Cerebellum (tissue), 4 donors: ENCODE measurements at places on chromosomes 12 and 14. TPM values are rescaled to one million over a fixed set of nuclear protein-coding genes. Genes with fewer than 3 reads are reported as not detected.

- no peak for DNase-seq
These were observed 281.3 kb downstream of the KCNH5 start for GRCh38 chr14:62763951-62764350.

DNA sequence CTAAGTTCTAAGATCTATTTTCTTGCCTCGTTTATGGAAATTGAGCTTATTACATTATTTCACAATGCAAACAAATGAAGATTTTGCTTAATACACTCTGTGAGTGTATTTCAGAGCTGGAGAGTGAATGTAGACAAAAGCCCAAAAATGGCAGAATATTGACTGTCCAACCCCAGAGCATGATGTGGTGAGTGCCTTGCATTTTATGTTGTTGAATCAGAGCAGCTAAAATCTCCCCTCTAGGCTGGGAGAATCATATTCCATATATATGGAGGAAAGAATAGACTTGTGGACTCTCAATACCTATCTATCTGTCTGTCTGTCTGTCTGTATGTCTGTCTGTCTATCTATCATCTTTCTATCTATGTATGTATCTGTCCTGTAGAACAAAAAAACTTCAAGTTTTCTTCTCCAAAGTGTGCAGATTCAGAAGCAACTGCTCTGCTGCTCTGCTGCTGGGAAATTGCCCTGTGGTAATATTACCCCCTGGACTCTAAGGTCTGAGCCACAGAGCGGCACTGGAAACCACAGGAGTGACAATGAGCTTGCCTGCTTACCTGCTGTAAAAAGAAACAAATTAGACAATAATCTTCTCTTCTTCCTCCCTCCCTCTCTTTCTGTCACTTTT lies 209.4 kb upstream of the PRICKLE1 start:
- no peak for DNase-seq

DNA sequence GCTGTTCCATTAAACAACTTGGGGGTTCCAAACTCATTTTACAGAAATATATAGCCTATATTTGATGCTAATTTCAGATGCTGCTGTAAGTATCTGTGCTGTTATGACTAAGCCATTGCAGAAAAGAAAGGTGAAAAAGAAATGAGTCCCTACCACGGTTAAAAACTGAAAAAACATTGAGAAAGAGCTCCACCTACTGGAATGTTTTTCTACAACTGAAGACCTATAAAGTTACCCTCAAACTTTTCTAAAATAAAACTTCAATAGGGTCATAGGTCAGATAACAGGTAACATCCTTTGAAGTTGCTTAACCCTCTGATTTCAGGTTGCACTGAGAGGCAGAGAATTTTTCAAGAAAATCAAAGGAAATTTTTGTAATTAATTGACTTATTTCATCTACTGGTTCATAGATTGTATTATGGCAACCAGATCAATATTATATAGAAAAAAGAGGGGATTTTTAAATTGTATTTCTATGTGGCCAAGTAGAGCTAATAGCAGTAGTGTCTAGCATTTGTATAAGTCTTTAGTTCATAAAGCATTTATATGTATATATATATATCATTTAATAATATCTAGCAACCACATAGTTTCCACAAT lies 279.9 kb downstream of the RPS29 start:
- DNase-seq: no peak

DNA sequence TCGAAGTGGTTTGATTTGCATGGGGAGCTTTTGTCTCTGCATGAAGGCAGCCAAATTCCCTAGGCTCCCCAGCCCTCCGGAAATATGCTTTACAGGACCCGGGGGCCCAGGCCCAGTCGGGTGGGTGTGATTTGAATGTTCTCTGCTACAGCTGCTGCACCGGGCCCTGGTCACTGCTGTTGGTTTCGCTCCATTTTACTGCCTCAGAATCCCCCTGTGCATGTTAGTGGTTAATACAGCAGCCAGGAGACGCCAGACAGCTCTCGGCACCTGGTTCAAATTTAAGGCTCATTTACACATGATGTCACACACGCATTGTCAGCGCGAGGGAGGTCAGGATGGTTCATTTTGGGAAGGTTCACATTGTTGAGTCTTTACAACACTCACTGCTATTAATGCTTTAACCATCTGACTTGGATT lies 99.6 kb downstream of the SLC38A6 start:
- no peak for DNase-seq

DNA sequence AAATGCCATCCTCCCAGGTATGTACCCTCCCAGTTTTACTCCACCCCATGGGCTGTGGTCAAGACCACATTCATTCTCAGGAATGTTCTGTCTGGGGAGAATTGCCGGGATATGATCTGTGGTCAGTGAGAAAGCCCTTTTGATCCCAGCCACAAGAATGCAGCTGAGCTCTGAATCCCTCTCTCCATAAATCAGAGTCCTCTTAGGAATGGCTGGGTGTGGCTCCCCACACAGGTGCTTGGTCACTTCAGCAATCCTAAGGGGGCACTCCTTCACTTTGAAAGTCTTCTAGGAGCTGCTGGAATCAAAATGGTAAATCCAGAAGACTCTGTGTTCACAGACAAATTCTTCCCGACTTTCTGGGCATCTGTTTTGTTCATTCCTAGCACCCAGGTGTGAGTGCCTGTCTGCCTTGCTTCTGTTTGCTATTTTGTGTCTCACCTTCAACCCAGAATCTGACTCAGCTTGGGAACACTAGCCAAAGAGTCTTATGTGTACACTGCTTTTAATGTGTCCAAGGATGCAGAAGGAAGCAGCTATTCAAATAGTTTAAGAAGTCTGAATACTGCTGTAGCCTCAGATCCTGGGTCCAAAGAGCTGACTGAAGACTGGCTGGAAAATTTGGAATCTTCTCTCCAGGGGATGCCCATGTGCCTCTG lies 144.6 kb upstream of the CDKN3 start:
- no peak for DNase-seq

- DNase-seq: no peak
These were observed 35.8 kb upstream of the GRIP1 start for GRCh38 chr12:66714709-66715108.

- DNase-seq: peak; percentile 54
These were observed 145.2 kb upstream of the TMCC3 start for GRCh38 chr12:94795520-94795919.

- DNase-seq: no peak
These were observed 29.1 kb upstream of the TRIM9 start for GRCh38 chr14:51124029-51124428.

The ADAM21 gene
- 0.18 TPM for total RNA-seq

GRCh38 chr12:106903241-106903945 lies 52.3 kb upstream of the TMEM263 start:
- DNase-seq: peak; percentile 43
